ENCODE measurements at places on chromosomes 13 and 19.

- DNase-seq: no peak
These were observed 414.1 kb downstream of the TSHZ3 start for GRCh38 chr19:30935146-30935545.

DNA sequence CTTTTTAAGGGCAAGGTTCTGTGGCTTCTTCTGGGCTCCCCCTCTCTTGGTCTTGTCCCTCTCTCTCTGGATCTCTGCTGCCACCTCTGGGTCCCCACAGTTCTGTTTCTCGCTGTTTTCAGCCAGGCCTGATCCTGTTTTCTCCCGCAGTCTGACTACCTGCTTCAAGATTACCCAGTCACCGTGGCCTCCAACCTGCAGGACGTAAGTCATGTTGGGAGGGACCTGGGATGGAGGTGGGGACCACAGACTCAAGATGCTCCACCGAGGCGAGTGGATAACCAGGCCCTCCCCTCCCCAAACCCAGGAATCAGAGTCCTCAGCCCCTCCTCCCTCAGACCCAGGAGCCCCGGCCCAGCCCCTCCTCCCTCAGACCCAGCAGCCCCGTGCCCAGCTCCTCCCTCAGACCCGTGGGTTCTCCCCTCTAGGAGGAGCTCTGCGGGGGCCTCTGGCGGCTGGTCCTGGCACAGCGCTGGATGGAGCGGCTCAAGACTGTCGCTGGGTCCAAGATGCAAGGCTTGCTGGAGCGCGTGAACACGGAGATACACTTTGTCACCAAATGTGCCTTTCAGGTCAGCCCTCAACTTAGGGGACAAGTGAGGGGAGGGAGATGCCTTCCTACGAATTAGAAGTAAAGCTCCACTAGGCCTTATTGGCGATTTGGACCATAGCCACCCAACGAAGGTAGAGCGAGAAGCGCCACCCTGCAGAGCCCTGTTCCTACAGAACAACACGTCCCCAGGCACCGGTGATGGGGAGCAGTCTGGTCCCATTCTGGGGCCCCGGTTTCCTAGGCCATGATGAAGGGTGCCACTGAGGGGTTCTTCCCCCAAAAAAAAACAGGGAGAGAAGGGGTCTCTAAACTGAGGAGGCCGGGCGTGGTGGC is 2.2 kb downstream of the FLT3LG start:
- DNase-seq: peak; percentile 81

GRCh38 chr19:35038623-35039512 is 2.7 kb upstream of the HPN start:
- DNase-seq: no peak

DNA sequence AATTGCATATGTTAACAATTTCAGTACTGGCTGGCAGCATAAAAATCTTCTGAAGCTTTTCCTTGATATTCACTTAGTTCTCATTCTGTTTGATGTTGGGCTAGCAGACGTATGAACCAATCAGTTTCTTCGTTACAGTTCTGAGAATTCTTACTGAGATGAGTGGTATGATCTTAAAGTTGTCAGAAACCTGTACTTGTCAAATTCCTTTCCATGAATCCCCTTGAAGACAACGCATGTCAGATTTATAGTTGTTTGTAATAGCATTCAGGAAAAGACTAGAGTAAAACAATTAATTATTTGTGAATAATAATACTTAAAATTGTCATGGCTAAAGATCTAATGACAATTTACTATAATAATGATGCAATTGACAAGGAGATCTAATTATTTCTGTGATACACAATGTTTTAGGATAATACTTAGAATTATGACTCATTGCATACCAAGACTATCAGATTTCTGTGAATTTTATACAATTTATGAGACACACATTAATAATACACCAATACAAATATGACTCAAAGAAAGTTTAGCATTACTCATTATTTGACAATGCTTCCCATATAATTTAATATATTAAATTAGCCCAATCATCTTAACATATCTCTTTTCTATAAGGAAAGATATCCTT is 447.2 kb downstream of the RFC3 start:
- DNase-seq: no peak

GRCh38 chr13:34179481-34179880 is 361.5 kb downstream of the RFC3 start:
- DNase-seq: no peak

GRCh38 chr19:28401739-28402424 is 811.1 kb downstream of the UQCRFS1 start:
- DNase-seq: no peak

DNA sequence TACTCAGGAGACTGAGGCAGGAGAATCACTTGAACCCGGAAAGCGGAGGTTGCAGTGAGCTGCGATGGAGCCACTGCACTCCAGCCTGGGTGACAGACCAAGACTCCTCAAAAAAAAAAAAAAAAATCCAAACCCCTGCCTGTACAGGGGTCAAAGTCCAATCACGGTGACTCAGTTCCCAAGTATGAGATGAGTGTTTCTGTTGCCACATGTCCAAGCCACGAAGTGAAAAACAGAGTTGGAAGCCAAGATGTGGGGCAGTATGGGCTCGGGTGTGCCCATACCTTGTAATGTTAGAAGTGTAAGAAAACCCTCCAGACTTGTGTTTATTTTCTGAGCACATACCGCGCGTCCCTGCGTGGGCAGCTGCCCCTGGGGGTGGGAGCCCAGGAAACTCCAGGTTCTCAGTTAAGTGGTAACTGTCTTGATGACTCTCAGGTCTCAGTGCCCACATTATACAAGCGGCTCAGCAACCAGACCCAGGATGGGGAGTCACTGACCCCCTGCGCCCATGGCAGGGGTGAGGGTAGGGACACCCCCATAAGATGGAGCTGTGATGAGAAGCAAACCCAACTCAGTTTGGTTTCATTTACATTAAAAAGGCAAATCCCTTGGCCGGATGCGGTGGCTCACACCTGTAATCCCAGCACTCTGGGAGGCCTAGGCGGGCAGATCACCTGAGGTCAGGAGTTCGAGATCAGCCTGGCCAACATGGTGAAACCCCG is 1.2 kb upstream of the GPX4 start:
- no peak for DNase-seq

- no peak for DNase-seq
These were observed 12.9 kb downstream of the CEACAM1 start for GRCh38 chr19:42515241-42515832.

DNA sequence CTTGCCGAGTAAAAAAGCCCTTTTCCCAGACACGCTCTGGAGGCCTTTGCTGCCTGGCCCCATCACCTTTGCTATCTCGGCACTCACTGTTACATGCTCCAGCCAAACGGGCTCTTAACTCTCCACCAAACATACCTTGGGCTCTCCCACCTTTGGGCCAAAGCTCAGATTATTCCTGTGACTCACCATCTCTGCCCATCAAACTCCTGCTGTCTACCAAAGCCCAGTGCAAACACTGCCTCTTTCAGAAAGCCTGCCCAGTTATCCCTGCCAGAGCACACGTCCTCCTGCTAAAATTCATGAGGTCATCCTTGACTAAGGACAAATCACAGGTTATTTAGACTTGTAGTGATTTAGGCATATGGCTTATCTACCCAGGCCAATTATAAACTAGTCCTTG is 48.1 kb upstream of the SERPINE3 start:
- DNase-seq: no peak

GRCh38 chr13:101449790-101450748 is 2.4 kb upstream of the ITGBL1 start:
- no peak for DNase-seq

DNA sequence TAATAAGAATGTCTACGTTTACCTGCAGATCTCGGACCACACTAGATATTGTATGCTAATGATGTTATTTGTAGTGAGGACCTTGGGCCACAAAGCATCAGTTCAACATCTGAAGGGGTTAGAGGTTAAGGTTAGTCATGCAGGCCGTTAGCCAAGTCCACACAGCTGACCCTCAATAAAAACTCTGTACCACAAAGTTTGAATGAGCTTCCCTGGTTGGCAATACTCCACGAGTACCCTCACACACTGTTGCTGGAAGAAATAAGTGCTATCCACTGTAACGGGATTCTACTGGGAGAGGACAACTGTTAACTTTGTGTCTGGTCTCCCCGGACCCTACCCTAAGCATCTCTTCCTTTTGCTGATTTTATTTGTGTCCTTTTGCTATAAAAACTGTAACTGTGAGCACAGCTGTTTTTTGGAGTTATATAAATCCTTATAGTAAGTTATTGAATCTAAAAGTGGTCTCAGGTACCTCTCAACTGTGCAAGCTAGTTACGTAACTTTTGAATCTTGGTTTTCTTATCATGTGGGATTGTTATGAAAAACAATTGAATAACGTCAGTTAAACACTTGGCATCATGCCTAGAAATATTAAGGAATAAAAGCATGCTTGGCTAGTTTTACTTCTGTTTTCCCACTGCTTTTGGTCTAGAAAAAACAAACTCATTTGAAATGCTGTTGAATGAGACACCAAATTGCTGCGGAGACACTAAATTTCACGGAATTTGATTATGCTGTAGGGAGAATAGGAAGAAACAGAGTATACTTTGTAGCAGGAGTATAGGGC is 181.5 kb downstream of the DNAJC3 start:
- DNase-seq: no peak

Data from NAMALWA (cell line).